ENCODE measurements at places on chromosomes 16 and 17.

DNA sequence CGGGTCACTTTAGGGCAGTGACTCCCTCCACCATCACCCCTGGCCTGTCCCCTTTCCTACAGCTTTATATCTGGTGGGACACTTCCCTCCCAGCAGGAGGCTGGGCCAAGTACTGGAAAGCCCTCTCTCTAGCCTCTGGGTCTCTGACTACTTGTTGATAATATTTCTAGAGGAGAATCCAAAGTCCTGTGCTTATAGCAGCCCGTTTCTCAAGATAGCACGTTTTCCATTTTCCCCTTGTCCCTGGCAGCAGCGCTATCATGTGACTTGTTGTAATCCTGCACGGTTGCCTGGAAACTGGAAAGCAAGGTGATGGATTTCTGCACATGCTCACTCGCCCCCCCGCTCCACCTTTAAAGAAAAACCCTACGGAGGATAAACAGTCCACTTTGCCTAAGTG lies 3.3 kb upstream of the AXIN2 start:
- DNase-seq = peak; percentile 66

- DNase-seq = no peak
Measured at GRCh38 chr17:69064001-69064400, 3.3 kb upstream of the ABCA9 start.

- DNase-seq = no peak
Measured at GRCh38 chr16:72480911-72481310, 309.0 kb upstream of the PMFBP1 start.

DNA sequence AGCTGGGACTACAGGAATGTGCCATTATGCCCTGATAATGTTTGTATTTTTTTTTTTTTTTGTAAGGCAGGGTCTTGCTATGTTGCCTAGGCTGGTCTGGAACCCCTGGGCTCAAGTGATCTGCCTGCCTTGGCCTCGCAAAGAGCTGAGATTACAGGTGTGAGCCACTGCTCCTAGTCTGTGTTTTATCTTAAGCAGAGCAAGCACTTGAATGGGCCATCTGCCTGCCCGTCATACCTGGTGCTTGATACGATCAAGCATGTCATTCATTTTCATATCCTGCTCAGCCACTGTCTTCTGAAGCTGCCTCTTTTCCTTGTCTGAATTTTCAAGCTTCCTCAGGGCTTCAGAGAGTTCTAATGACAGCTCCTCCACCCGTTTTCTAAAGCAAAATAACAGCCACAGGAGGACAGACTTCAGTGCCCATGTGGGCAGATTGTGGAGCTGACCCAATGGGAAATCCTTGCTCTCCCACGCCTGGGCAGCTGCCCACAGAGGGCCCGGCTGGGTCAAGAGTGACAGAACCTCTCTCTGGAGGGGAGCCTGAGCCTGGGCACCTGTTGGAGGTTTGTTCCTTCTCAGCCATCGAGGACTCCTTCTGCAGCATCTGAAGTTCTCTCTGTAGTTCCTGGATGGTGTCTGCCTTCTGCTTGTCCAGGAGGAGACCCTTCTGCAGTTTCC lies 36.5 kb downstream of the DHX38 start:
- no peak for DNase-seq

GRCh38 chr17:6072611-6073010 lies 2.4 kb downstream of the WSCD1 start:
- no peak for DNase-seq

DNA sequence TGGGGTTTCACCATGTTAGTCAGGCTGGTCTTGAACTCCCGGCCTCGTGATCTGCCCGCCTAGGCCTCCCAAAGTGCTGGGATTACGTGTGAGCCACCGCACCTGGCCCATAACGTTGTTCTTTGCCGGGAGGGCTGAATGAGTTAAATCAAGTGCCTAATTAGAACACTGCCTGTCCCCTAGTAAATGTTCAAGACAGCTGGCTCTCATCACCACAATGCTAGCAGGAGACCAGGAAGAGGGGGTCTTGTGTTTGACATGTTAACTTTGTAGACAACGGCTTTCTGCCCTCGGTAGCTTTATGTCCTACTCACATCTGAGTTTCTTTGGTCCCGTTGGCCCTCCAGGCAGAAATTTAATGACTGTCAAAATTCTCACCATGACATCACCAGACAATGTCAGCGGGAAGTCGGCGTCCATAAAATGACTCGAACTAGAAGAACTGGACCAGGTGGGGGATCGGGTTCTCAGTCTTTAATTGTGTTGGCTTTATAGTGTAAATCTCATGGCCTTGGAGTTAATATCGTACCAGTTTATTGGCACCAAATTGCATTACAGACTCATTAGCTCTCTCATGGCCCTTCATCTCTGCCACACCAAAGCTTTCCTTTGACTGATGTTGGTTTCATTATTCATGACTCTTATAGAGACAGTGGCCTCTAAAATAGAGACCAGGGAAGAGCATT lies 11.4 kb upstream of the ITPRIPL2 start:
- DNase-seq = no peak

GRCh38 chr17:14838567-14838966 lies 426.6 kb downstream of the PMP22 start:
- DNase-seq = no peak

- DNase-seq = peak; percentile 35
Measured at GRCh38 chr16:49462989-49463371, 89.4 kb downstream of the C16orf78 start.

- DNase-seq = peak; percentile 75
Measured at GRCh38 chr17:57567251-57567650, 177.8 kb downstream of the CCDC182 start.

DNA sequence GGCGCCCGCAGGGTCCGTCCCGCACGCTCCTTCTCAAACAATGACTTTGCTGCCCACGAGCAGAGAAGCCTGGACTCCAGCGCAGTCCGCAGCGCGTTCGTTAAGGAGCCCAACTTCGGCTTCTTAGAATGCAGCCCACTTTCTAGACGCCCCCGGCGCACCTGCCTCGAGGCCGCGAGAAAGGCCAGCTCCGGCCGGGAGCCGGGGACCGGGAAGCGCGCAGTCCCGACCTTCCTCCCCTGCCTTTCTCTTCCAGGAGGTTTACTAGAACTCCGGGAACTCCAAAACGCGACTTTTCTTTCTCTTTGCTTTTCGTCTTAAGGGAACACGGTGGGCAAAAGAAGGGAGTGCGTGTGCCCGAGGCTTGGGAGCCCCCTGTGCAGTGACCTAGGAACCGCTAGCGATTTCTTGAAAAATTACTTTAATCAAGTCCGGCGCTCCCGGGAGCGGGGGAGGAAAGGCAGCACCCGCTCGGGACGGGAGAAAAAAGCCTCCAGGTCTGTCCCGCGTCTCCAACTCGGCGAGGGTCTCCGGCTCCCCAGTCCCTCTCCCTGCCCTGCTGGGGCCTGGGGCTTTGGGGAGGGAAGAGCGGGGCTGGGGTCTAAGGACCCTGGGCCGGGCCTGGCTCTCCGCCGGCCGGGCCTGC lies 2.6 kb downstream of the HNF1B start:
- DNase-seq = no peak

GRCh38 chr16:83253521-83253920 lies 554.3 kb upstream of the HSBP1 start:
- peak; percentile 81 for DNase-seq

DNA sequence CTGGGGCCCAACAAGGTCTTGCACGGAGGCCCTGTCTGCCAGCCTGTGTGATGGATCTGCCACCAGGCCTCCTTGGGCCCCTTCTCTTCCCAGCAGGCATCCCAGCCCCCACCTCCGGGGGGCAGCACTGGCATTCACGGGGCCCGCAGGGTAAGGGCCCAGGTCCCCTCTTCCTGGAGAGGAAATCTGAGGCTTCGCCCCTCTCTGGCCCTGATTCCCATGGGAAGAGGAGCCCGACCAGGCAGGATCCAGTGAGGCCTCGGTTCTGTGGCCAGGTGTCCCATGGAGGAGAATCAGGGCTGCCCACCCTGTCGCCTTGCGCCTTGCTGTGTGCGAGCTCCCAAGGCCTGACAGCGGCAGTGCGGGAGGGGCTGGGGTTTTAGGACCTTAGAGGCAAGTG lies 48.4 kb downstream of the PDPK1 start:
- no peak for DNase-seq

GRCh38 chr16:8916541-8917225 lies 34.5 kb downstream of the LITAFD start:
- no peak for DNase-seq

GRCh38 chr16:67842509-67843342 lies 606 bp downstream of the THAP11 start:
- DNase-seq = no peak

DNA sequence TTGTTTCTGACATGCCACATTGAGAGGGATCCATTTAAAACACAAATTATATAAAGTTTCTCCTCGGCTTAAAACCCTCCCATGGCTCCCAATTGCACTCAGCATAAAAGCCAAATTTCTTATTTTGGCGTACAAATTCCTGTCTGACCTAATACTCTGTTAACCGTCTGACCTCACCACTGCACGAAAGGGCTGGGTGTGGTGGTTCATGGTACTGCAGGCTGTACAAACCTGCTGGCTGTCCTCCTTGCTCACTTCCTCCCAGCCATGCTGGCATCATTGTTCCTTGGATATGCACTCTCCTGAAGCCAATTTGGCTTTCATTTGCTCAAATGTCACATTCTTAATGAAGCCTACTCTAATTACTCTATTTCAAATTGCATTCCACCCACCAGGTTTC lies 301.6 kb upstream of the C16orf82 start:
- no peak for DNase-seq

DNA sequence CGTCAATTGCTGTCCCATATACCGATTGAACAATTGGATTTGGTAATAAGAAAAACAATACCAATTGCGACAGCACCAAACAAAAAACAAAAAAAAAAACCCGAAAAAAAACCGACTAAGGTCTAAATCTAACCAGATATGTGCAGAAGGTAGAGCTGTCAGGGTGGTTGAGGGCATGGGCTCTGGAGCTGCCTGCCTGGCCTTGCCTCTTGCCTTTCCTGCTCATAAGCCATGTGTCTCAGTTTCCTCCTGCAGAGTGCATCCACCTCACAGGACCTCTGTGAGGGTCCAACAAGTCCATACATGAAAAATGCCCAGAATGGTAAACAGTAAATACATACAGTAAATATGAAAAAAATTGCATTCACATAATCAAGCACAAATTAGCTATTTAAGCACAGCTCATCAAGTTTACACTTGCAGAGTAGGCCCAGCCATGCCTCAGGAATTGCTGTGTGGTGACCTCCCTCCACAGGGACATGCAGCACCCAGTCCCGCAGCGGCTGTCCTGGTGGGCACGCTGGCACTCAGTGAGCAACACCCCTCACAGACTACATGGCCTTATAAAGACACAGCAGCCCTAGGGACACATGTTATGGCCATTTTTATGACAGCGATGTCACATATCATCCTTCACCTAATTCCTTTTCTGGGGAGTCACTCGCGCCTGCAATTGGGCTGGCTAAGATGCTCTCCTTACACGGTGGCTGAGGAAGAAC lies 17.9 kb downstream of the TBC1D28 start:
- no peak for DNase-seq

DNA sequence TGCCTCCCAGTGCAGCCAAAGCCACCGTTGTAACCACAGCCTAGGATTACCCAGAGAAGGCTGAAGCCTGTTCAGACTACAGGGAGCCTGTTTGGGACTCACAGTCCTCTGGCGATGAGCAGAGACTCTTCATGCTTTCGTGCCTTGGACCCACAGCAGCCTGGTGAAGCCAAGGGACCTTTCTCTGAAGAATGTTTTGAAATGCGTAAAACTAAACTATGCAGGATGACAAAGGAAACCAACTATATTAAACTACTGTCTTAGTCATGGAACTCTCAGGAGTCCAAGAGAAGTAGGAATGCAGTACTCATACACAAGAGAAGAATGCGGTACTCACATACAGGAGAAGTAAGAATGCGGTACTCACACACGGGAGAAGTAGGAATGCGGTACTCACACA lies 20.9 kb downstream of the ABR start:
- no peak for DNase-seq

DNA sequence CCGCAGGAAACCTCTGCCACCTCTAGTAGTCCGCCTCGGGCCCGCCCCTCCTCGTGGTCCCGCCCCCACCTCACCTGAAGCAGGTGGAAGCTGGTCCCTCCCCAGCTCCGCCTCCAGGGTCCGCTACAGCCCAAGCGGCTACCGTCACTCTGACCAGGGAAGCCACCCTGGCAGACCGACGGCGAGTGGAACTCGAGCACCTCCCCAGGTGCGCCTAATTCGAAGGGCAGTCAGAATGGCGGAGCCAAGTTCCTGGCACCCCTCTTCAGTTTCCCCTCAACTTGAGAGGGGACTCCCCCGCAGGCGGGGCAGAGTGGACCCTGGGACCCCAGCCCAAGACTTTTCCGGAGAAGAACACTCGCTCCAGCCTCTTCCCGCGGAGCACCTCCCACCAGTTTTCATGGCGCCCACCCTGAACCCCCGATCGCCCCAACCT lies 507 bp downstream of the FHOD1 start:
- peak; percentile 36 for DNase-seq

DNA sequence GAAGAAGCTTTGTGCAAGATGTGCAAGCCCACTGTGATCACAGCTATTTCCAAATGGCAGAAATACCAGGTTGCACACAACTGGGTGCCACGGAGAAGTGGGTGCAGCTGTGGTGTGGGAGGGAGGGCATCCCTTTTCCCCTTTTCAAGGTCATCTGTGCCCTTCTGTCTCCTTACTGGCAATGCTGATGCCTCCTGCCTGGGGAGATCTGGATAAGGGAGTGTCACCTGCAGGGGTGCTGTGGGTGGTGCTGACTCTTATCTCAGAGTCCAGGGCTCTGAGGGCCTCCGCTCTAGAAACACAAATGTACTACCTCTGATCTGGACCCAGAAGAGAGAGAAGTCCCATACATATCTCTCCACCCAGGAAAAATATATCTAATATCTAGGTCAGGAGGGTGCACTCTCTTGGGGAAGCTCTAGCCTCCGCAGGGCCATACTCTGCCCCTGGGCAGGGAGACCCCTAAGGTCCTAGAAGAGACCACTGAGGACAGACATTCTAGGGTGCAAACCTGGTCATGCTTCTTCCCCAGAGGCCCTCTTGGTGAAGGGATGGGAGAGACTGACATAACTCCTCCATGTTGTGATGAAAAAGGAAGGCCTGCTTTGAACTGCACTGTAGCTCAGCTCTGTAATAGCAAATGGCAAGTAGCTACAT lies 18.5 kb downstream of the NPRL3 start:
- DNase-seq = no peak

DNA sequence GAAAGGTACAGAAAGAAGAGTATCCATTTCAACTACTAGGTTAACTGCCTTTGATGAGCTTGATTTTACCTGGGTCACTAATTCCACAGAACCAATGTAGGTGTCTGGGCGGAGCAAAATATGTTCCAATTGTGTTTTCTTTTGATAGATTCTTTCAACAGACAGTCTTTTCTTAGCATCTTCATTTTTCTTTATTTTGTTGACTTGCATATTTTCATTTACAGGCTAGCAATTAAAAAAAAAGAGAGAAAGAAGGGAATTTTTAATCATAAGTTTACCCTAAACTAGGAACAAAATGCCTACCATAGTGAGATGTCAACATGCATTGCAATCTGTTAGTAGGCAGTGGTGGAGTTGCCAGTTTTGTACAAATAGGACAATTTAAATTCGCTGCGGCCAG lies 1.0 kb downstream of the TOP2A start:
- DNase-seq = no peak

- DNase-seq = no peak
Measured at GRCh38 chr17:57004944-57005579, 27.1 kb downstream of the SCPEP1 start.
